ENCODE measurements at places on chromosomes 13 and 19.

DNA sequence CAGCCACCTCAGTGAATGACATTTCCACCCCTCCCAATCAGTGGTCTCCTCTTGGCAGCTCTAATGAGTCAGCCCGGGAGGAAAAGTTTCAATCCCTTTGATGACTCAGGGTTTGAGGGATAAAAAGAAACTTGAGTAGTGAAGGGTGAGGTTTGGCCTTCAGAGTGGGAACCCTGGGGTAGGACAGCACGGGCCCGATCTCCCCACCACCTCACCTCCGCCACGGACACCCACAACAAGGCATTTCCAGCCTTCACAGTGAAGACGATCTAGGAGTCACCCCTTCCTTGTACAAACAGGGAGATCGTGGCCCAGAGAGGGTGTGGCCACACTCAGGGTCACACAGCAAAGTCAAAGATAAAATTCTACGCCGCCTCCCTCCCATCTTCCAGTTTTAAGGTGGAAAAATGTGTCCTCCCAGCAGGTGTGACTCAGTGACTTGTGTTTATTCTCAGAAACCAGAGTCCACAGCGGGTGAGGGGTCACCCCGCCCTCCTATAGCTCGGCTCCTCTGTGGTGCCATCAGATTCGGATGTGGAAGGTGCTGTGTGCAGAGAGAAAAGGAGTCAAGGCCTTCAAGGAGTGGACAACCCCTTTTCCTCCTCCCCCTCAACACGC lies 12.3 kb downstream of the CIB3 start:
- peak; percentile 39 for DNase-seq

- DNase-seq = no peak
Measured at GRCh38 chr13:41052441-41052840, 8.9 kb upstream of the WBP4 start.

DNA sequence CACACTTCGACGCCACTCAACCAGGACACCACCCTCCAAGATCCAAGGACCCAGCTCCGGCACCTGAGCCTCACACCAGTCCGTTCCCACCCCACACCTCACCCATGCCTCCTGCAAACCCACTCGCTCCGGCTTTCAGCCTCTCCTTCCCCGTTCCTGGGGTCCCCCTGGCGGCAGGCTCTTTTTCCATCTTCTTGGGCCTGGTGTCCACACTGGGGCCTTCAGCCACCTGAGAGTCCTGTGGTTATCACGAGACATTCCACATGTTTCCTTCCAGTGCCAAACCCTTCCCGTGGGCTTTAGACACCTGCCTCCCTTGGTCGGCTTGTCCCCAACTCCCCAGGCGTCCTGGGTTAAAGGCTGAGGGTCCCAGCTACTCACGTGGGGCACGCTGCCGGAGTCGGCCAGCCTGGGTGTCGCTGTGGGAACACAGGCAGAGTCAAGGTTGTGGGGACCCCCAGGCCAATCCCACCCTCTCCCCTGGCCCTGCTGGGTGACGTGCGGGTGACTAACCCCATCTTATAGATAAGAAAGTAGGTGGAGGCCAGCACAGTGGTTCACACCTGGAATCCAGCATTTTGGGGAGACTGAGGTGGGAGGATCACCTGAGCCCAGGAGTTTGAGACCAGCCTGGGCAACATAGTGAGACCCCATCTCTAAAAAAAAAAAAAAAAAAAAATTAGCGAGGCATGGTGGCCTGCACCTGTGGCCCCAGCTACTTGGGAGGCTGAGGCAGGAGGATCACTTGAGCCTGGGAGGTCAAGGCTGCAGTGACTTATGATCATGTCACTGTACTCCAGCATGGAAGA lies 1.9 kb downstream of the JSRP1 start:
- no peak for DNase-seq

DNA sequence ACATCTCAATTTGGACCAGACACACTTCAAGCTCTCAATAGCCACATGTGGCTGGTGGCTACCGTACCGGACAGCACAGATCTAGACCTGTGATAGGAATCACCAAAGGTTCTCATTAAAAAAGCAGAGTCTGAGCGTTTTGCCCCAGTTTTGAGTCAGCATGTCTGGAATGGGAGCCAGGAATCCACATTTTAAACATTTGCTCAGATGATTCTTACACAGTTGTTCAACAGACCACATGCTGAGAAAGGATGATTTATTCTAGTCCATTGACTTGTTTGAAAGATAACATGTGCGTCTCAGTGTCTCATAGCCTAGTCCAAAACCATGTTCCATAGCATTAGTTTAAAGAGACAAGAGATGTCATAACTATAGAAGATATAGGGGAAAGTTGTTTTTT lies 53.4 kb downstream of the FLT3 start:
- peak; percentile 11 for DNase-seq

GRCh38 chr13:111916201-111916600 lies 150.7 kb upstream of the SOX1 start:
- DNase-seq = no peak

GRCh38 chr13:39047560-39047959 lies 9.3 kb downstream of the NHLRC3 start:
- no peak for DNase-seq

DNA sequence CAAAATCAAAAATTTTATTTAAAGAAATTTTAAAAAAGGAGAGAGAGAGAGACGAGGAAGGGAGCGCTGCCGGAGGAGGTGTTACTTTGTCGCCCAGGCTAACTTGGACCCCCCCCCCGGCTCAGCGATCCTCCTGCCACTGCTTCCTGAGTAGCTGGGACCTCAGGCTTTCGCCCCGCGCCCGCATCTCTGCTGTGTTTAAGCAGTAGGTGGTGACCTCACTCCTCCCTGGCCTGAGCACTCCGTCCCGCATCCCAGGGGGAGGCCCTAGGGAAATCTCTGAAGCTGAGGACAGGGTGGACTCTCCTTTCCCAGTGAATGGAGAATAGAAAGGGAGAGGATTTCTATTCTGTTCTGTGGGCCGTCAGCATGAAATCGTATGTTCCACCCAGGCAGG lies 485 bp upstream of the ZNF845 start:
- peak; percentile 3 for DNase-seq

GRCh38 chr13:72174549-72174948 lies 307.5 kb upstream of the DACH1 start:
- no peak for DNase-seq

GRCh38 chr19:6362027-6362350 lies 658 bp downstream of the CLPP start:
- DNase-seq = no peak

- no peak for DNase-seq
Measured at GRCh38 chr13:59144700-59145099, 1019.0 kb downstream of the DIAPH3 start.

GRCh38 chr13:77038907-77039480 lies 12.0 kb upstream of the FBXL3 start:
- DNase-seq = no peak

DNA sequence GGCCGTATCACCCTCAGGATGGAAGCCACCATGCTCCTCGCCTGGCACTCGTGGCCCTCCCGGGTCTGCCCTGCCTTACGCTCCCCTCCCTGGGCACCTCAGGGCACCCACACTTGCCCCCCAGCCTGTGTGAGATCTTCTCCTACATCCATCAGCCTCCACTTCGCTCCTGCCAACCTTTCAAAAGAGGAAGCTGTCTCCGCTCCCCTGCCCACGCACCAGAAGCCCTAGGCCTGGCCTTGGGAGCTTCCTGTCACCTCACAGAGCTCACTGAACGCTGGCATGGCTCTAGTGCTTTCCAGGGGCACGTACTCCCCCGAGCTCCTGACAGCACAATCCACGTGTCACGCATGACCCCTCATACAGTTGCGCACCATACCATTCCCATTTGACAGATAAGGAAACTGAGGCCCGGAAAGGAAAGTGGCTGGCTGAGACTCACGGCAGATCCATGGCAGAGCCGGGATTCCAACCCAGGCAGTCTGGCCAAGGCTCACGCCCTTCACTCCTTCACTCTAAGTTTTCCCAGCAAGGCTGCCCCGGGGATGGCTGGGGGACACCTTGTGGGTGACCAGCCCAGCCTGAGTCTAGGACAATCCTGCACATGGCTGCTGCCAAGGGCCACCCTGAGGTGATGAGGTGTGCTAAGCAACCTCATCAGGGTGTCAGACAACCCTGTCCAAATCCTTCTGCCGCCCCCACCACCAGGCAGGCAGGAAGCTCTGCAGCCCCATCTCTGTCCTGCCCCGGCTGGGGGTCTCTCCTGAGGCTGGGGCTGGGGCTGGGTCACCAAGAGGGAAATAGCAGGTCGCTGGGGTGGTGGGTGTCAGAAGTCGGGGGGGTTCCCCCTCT lies 19.3 kb downstream of the PPP1R12C start:
- no peak for DNase-seq

DNA sequence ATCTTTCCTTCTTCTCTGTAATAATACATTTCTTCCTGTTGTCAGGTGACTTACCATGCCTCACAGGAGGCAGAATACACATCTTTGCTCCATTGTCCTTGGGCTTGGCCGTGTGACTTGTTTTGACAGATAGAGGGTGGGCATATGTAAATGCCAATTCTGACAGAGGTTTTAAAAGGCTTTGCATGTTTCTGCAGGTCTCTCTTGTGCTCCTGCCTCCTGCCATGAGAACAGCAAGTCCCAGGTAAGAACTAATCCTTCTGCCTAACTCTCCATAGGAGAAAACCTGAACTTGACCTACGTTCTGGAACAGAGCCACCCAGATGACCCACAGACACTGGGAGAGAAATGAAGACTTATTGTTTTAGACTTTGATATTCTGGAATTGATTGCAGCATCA lies 88.7 kb upstream of the TNFSF11 start:
- no peak for DNase-seq

- no peak for DNase-seq
Measured at GRCh38 chr13:45696610-45697226, 5.4 kb upstream of the CBY2 start.

DNA sequence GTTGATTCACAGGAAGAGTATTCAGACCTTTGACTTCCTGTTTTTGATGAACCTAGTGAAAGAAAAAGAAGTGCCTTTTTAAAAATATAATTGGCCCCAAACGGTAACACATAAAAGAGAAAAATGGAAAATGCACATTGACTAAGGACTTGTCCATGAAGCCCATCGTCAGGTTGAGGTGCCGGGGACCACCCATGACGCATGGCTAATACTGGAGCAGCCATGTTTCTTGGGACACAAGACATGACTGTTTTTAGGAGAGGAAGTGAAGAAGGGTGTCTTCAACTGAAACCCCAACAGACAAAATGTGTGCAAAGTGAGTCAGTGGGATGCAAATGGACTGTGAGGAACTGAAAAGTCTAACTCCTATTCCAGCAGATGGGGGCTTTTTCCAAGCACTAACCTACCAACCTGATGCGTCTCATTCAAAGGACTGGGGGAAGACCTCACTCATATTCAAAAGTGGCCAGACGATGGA lies 459.4 kb downstream of the FOXO1 start:
- DNase-seq = no peak
